Adrenal gland (tissue), 19 donors: ENCODE measurements at places on chromosomes 16 and 17.

DNA sequence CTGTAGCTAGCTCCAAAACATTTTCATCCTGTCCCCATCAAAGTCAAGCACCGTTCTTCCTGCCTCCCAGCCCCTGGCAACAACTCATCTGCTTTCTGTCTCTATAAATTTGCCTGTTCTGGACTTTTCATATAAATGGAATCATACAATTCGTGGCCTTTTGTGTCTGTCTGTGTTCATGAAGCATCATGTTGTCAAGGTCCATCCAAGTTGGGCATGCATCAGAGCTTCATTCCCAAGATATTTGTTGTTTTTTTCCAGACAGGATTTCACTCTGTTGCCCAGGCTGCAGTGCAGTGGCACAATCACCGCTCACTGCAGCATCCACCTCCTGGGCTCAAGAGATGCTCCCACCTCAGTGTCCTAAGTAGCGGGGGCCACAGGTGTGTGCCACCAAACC is 5.9 kb downstream of the SLC5A10 start:
- no peak overlapping the region for H3K4me3 ChIP-seq
- no peaks in the 10 kb centered on the region for H3K36me3 ChIP-seq
- H3K27ac ChIP-seq, result no peak overlapping the region
- H3K4me1 ChIP-seq, result no peaks in the 10 kb centered on the region
- H3K27me3 ChIP-seq, result no peaks in the 10 kb centered on the region
- no peak for DNase-seq

- H3K36me3 ChIP-seq, result no peaks in the 10 kb centered on the region
- no peaks in the 10 kb centered on the region for H3K27me3 ChIP-seq
- no peaks in the 10 kb centered on the region for H3K4me1 ChIP-seq
- no peak for DNase-seq
These were observed 84.6 kb upstream of the PMFBP1 start for GRCh38 chr16:72256398-72257066.

DNA sequence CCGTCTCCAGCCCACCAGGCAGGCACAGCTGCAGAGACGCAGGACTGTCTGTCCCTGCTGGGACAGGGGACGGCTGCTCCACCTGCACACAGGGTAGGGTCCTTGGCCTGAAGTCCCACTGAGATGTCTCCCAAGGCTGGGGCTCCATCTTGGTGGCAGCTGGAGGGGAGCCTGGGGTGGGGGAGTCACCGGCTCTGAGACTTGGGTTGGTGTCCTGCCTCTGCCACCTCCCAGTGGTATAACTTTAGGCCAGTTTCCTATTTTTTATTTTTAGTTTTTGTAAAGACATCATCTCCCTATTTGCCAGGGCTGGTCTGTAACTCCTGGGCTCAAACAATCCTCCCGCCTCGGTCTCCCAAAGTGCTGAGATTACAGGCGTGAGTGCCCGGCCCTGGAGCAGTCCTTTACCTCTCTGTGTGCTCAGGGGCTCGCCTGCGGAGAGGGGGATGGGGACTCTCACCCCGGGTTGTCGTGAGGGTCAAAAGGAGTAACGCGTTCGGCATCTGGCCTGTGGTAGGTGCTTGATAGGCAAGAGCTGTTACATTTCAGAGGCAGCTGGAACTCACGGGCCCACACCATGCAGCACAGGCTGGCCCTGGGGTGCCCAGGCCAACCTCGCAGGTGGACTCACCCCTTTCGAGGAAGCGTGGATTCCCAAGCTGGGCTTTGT is 46.6 kb upstream of the DOC2B start:
- H3K27ac ChIP-seq, result no peak overlapping the region
- peaks cover 5% of the 10 kb centered on the region for H3K4me1 ChIP-seq
- peak; percentile 6 for DNase-seq
- H3K4me3 ChIP-seq, result no peak overlapping the region
- no peaks in the 10 kb centered on the region for H3K27me3 ChIP-seq

GRCh38 chr16:11526655-11527350 is 59.9 kb downstream of the LITAF start:
- H3K36me3 ChIP-seq, result no peaks in the 10 kb centered on the region
- no peaks in the 10 kb centered on the region for H3K4me1 ChIP-seq
- no peak overlapping the region for H3K4me3 ChIP-seq
- peaks cover 4% of the 10 kb centered on the region for H3K27me3 ChIP-seq

GRCh38 chr16:71758293-71758760 is 33.8 kb upstream of the PHLPP2 start:
- no peak overlapping the region for H3K27ac ChIP-seq
- no peaks in the 10 kb centered on the region for H3K27me3 ChIP-seq
- no peaks in the 10 kb centered on the region for H3K36me3 ChIP-seq
- no peak for DNase-seq
- no peak overlapping the region for H3K4me3 ChIP-seq

GRCh38 chr17:79075446-79075750 is 774 bp downstream of the ENGASE start:
- H3K4me3 ChIP-seq, result peak overlapping the region; percentile 78
- H3K27ac ChIP-seq, result peak overlapping the region; percentile 80
- peaks cover 9% of the 10 kb centered on the region for H3K4me1 ChIP-seq
- no peaks in the 10 kb centered on the region for H3K27me3 ChIP-seq
- no peak for DNase-seq

- no peak overlapping the region for H3K27ac ChIP-seq
- H3K4me1 ChIP-seq, result peaks cover 3% of the 10 kb centered on the region
- H3K27me3 ChIP-seq, result peaks cover 68% of the 10 kb centered on the region
- no peak for DNase-seq
- H3K4me3 ChIP-seq, result no peak overlapping the region
These were observed 720 bp upstream of the ZPBP2 start for GRCh38 chr17:39867084-39867879.

GRCh38 chr17:46182961-46183360 is 10.3 kb downstream of the KANSL1 start:
- peaks cover 79% of the 10 kb centered on the region for H3K4me1 ChIP-seq
- DNase-seq, result no peak
- no peaks in the 10 kb centered on the region for H3K36me3 ChIP-seq

GRCh38 chr16:68644715-68645493 is at the start of gene CDH3:
TSS of gene CDH3 (plus strand) at chr16:68645310. CDS start at chr16:68645380, 70 bp downstream.
- H3K27ac ChIP-seq, result no peak within 1 kb of the TSS
- peak; percentile 22 for DNase-seq
- no peaks in the 10 kb centered on the region for H3K36me3 ChIP-seq
- H3K4me3 ChIP-seq, result peak within 1 kb of the TSS; percentile 36
- H3K4me1 ChIP-seq, result peaks cover 7% of the 10 kb centered on the region
- peaks cover 46% of the 10 kb centered on the region for H3K27me3 ChIP-seq
